ENCODE measurements at places on chromosomes 5 and 9.
A peak's percentile ranks its signal among the peaks of the same experiment; 100 is the strongest.

- no peak for DNase-seq
Measured at GRCh38 chr5:83035373-83036100, 41.7 kb downstream of the TMEM167A start.

DNA sequence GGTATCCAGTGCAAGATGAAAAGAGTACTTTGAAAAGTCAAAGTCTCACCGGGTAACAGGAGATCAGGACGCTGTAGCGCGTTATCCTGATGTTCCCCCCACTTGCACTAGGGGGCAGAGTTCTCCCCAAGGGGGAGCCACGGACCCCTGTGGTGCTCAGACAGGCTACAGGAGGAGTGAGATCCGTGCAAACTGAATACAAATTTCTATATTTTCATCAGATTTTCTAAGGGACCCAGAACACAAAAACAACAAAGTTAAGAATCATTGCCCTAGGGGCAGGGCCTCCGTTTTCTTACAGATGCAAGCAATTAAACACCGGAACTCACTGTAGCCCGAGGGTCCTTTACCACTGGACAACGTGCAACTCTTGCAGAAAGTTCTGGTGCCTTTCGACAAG, 2.0 kb downstream of the MYO10 start:
- peak; percentile 77 for DNase-seq

DNA sequence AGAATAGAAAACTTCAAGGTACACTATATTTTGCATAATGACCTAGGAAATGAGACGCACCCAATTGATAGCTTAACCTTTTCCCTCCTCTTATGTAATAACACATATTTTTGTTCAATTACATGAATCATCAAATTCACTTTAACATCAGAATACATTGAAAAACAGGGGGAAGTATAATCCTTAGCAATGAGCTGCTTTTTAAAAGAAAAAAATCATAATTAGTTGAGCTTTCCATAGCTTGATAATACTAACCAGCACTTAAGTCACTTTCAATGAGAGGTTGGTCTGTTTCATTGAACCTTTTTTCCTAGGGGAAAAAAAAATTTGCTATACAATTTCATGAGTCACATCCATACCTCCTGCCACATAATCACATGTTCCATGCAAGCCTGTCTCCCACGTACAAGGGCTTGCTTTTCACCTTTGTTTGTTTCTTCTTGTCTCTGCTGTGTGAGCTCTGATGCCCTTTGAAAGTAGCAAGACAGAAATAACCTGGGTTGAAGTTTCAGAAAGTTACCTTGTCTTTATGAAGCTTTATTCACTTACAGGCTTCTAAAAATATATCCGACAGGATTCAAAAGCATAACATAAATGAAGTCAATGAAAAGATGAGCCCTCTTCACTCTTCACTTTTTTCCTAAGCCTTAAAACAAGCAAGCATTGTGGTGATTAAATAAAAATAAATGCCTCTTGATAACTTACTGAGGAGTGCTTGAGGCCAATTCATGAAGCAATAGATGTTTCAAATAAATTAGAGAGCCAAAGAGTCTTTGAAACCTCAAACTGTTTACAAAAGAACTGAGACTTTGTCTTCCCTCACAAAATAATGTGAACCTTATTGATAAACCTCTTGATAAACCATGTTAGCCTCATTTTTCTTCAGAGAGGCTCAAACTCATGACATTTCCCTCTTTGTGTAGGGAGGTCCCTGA, 108.5 kb downstream of the FEM1C start:
- DNase-seq = peak; percentile 50

GRCh38 chr5:95826949-95827891, 4.7 kb upstream of the GLRX start:
- DNase-seq = no peak

- DNase-seq = no peak
Measured at GRCh38 chr5:41356786-41357185, 143.5 kb upstream of the C6 start.

- DNase-seq = no peak
Measured at GRCh38 chr5:17817990-17818389, 183.7 kb downstream of the TAF11L14 start.

- peak; percentile 73 for DNase-seq
Measured at GRCh38 chr5:139708434-139708861, 60.3 kb downstream of the CXXC5 start.
